ENCODE measurements at places on chromosomes 1 and 21. TPM values are rescaled to one million over a fixed set of nuclear protein-coding genes. Genes with fewer than 3 reads are reported as not detected.

DNA sequence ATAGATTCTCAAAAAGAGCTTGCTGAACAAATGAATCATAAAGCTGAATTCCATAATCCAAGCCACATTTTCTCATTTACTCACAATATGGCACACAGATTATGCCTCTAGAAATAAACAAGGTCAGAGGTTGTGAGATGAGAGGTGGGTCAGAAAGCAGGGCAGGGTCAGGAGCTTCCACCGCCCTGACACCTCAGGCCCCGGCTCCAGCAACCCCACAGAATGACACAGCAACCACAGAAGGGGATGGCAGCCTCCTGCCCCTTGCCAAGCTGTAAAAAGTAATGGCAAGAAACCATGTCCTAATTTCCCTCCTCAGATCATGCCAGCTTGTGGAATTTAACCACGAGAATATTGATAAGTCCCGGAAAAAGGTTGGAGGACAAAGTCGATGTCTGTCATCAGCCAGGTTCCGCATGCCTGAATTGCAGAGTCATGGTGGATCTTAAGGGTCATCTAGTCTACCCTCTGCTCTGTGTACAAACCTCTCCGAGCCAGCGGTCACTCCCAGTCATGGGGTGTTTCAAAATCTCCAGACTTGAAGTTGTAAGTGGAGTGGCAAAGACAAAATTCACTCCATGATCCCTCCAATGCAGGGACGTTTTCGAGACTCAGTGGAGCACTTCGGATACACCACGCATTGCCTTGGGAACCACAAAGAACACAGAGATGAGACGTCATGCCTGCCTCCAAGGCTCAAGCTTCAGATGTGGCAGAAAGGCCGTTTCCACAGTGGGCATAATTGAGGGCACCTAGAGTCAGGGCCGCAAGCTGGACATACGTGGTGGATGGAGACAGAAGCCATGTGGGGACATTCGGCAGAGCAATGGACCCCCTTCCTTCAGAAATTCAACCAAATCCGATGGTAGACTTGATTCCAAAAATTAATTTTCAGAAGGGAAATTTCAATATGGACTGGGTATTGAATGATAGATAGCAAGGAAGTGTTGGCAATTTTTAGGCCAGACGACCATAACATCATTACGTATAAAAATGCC is 254.0 kb downstream of the TOMM20 start:
- peak; percentile 58 for DNase-seq

DNA sequence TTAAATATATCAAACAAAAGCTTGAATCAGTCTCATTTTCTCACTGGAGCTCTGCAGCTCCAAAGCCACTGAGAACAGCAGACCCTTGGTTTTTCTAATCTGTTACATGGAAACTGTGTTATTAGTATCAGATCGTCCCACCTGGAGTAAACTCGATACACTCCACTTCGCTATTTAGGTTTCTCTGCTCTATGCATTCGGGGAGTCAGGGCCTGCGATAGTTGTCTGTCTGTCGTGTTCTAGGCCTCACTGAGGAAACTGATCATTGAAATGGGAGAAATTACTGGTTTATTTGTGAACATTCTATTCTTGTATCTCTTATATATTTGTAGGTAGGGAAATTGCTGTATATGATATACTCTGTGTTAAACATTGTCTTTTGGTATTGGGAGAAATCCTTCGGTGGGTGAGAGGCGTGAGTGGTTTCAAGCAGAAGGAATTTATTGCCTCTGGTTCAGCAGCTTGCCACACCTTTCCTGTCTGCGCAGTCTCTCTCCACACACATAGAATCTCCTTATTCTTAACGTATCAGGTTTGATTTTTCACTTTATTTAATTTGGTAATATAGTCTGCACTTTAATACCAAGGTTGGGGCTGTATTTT is 8.5 kb downstream of the PRDM2 start:
- no peak for DNase-seq

DNA sequence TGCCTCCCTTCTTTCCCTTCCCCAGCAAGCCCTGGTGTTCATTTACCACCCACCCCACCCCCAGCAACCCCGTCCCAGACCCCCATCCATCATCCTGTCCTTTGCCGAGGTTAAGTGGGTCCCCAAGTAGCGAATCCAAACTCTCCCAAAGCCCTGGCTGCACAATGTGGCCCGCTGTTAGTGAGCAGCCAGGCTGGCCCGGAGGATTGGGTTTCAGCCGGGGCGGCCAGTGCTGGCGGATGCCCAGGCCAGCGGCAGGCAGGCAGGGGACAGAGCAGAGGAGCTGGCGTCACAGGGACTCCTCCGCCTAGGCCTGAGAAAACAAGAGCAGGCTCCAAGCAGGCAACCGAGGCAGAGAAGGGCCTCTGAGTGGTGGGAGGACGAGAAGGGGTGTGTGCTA is 61.4 kb downstream of the EPHB2 start:
- no peak for DNase-seq

- DNase-seq: no peak
These were observed 29.0 kb upstream of the BATF3 start for GRCh38 chr1:212728606-212729005.

CXADR gene
- 26.8 TPM for total RNA-seq

ITGB3BP gene
- total RNA-seq: 7.9 TPM

SLC1A7 gene
- total RNA-seq: 0.28 TPM
